ENCODE measurements at places on chromosomes 5 and 9. TPM values are rescaled to one million over a fixed set of nuclear protein-coding genes. Genes with fewer than 3 reads are reported as not detected.

GRCh38 chr5:151737431-151737830, 21.0 kb downstream of the ATOX1 start:
- DNase-seq = no peak

Gene WASHC1
- 8.9 TPM for total RNA-seq

Gene GPRIN1
- 16.9 TPM for total RNA-seq

DNA sequence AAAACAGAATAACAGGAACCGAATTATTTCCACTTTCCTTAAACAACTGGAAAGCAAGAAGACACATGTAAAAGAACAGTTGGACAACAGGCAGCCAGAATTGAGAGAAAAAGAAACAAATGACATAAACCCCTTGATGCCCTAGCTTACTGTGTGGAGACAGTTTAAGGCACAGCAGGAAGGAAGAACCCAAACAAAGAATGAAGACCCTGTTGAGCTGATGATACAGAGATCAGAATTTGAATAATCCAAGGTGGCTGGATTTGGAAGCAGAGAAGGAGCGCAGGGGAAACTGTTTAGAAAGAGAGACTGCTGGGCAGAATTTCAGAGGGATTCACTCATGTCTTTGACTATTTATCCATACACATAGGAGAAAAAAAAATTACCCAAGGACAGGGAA, 316.3 kb upstream of the POU5F2 start:
- DNase-seq = no peak

DNA sequence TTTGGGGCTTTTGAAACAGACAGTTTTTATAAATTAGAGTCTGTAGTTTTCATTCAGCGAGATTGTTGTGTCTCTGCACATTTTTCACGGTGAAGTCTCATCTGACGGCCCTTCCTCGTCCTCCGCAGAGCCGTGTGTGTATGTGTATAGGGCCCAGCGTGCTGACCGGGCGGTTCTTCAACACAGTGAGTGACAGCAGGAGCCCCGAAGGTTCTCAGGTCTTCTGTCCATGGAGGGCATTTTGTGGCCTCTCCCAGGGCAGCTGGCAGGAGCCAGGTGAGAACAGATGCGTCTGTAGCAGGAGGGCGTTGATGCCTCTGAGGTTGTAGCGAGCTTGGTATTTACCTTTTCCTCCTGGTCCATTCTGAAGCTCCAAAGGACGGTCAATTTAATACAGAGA, 116.0 kb upstream of the LPCAT1 start:
- no peak for DNase-seq

DNA sequence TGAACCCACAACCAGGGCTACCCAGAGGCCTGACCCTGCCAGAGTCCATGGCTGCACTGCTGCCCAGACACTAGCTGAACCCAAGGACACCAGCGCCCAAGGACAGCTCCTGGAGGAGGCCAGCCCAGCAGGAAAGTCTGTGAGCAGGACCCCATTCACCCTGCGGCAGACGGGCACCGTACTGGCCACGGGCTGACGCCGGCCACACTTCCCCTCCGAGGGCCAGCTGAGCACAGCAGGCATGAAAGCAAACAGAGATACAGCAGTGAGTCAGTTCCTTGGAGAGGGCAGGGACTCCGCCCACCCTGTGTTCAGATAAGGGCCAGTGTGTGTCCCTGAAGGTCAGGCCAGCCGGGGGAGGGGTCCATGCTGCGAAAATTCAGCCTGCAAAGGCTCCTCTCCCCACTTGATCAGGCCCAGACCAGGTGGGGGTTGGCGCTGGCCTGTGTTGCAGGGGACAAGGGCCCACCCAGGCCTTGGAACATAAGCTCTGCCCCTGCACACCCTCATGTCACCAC, 3.2 kb downstream of the RNF208 start:
- DNase-seq = no peak

Gene SLC6A3
- total RNA-seq = not detected

GRCh38 chr9:27784847-27785713, 211.8 kb upstream of the C9orf72 start:
- DNase-seq = peak; percentile 73

Gene IL3
- not detected for total RNA-seq

- peak; percentile 84 for DNase-seq
Measured at GRCh38 chr5:151947931-151948608, 23.4 kb upstream of the GLRA1 start.

GRCh38 chr5:73387601-73388305, 60.8 kb downstream of the FOXD1 start:
- DNase-seq = no peak

GRCh38 chr5:139481580-139482049, 943 bp downstream of the STING1 start:
- DNase-seq = peak; percentile 72

- peak; percentile 95 for DNase-seq
Measured at GRCh38 chr5:145975361-145976066, 39.1 kb downstream of the SH3RF2 start.

GRCh38 chr9:93278144-93278543, 94.2 kb downstream of the WNK2 start:
- DNase-seq = no peak

DNA sequence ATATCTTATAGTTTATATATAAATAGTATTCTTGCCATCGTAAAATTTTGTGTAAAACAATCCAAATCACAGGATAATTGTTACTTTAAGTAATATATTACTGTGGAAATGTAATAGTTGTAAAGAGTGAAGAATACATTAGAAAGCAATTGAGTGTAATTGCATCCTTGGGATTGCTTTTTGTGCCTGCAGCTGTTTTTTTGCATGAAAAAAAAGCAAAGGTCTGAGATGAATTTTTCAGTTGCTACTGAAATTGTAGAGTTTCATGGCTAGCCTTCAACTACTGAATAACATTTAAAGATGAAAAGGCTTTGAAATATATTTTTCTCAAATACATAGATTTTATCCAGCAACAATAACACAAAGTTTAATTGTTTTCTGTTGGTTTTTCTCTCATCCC, 232.0 kb upstream of the FAM174A start:
- no peak for DNase-seq

DNA sequence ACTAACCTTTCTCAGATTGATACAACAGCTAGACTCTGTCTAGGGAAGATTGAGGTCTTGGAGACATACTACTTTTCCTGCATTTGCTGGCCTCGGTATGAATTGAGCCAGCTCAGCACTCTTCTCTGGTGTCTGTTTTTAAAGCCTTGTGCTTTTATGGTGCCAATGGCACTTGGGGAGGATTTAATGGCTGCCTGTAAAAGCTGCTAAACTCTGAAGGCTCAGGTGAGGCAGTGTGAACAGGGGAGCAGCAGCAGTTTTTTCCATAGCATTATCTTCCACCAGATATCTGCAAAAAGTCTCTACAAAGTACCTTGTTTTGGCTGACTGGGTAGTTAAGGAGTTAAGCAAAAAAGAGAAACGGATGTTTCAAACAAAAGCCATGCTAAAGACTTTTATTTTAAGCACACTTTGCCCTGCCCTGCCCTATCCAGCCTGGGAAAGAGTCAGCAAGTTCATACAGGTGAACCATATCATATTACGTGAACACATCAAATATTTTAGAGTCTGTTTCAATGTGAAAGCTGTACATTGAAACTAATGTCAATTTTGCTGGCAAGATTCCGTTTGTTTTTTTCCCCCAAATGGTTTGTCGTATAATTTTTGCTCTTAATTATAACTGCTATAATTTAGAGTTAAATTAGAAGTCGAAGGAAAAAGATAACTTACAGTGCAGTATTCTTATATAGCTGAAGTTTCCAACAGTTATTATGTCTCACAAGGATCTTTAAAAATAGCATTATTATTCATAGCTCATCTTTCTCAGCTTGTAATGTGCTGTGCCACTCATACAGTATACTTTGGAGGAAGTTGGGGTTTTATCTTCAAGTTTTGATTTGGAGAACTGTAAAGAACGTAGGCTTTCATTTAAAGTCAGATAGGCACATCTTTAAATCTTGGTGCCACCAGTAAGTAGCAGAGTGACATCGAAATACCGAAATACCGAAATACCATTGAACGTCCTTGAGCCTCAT, 424.1 kb upstream of the CD180 start:
- peak; percentile 24 for DNase-seq

DNA sequence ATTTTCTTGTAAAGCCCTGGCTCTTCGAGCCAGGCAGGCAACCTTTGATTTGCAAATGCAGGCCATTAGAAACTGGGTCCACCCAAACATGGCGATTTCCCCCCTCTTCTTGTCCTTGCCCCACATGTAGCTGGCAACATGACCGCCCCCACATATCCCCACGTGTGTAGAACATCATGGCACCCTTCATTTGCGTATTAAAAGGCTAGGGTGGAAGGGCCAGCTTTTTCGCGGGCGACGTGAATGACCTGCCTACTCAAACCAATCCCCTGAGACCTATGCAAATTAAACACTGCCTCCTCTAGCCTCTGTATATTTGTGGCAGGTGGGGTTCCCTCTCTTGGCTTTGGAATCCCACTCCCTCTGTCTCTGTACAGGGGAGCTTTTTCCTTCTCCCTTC, 107.0 kb upstream of the CLINT1 start:
- no peak for DNase-seq

Gene RARS1
- 116 TPM for total RNA-seq

Gene FAM151B
- total RNA-seq = 1.3 TPM

Gene COL27A1
- 13.4 TPM for total RNA-seq

DNA sequence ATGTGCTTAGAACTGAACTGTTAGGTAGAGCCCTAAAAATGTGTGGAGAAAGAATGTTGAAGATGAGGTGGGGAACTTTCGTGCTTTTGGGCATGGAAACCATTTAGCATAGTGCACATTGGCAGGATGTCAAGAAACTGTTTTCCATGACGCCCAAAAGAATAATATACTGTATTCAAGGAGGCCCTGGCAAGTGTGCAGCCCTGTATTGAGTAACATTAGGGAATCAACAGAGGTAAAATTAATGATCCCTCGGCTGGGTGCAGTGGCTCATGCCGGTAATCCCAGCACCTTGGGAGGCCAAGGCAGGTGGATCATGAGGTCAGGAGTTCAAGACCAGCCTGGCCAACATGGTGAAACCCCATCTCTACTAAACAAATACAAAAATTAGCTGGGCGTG, 20.9 kb upstream of the PLIN2 start:
- no peak for DNase-seq

DNA sequence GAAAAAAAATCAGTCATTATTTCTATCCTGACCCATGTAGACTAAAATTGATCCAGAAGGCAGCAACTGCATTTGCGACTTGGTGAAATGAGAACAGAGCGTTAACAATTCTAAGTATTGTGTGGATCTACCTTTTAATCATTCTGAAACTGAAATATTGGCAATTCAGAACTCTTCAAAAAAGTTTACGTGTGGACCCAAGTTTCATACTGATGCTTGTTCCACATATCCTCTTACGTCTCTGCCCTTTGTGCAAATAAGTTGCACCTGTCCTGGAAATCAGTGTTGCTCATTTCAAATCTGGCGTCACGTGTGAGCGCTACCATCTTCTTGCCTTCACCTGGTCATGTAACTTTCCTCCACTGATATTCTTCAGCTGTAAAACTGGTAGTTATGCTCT, 74.7 kb downstream of the NTRK2 start:
- DNase-seq = no peak

GRCh38 chr5:171619744-171620143, 165.9 kb upstream of the SMIM23 start:
- DNase-seq = no peak

Gene GRIN3A
- not detected for total RNA-seq

DNA sequence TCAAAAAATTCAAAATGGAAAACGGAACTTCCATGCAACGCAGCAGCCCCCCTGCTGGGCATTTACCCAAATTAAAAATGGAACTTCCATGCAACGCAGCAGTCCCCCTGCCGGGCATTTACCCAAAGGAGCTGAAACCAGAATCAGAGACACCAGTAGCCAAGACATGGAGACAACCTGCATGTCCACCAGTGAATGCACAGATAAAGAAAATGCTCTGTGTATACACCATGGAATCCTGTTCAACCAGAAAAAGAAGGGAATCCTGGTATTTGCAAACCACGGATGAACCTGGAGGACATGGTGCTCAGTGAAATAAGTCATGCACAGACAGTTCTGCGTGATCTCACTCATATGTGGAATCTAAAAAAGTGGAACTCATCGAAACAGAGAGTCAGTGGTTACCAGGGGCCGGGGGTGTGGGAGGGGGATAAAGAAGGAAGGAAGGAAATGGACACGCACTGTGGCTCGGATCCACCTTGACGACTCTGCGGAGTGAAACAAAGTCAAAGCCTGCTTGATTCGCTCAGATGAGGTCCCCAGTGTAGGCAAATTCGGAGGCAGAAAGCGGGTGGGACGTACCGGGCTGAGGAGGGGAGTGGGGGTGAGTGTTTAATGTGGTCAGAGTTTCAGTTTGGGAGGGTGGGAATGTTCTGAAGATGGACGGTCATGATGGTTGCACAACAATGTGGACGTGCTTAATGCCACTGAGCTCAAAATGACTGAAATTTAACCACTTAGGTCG, 40.2 kb upstream of the EXOC3 start:
- no peak for DNase-seq

Gene MLANA
- total RNA-seq = not detected

Gene GBA2
- total RNA-seq = 27.2 TPM

DNA sequence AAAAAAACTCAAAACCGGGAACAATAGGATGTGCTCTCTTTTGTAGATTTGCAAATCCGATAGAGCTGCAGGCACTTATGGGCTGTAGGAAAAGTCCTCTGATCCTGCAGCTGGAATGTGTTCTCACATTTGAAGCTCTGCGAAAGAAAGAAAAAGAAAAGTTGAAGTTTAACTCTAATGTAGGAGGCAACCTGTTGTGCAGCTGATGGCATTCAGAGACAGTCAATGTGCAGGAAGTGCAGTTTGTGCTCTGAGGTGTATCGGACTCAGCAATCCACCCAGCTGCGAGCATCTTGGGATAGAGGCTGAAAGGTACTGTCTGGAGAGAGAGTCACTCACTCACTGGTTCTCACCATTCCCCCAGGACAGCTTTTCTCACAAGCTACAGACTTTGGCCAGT, 339.2 kb downstream of the AGTPBP1 start:
- no peak for DNase-seq

- DNase-seq = no peak
Measured at GRCh38 chr9:71121275-71122021, at the start of gene TRPM3. Gene TRPM3 (minus strand): TSS chr9:71121621. CDS start chr9:71121354, 267 bp downstream.

GRCh38 chr5:140331638-140332037, 14.8 kb downstream of the HBEGF start:
- no peak for DNase-seq

- peak; percentile 26 for DNase-seq
Measured at GRCh38 chr9:94002316-94003140, 47.4 kb upstream of the BARX1 start.

GRCh38 chr5:132867046-132867451, 607 bp downstream of the UQCRQ start:
- DNase-seq = no peak

Gene PDE6A
- total RNA-seq = not detected

Measured in foreskin keratinocyte (primary cell).